Pancreas (tissue), 10 donors: ENCODE measurements at places on chromosomes 3 and 15. TPM values are rescaled to one million over a fixed set of nuclear protein-coding genes. Genes with fewer than 3 reads are reported as not detected.

The EXD1 gene
- not detected for polyA plus RNA-seq

The POLQ gene
- 0.04 TPM for polyA plus RNA-seq

The LAMB2 gene
- 438 TPM for polyA plus RNA-seq

The FGD5 gene
- polyA plus RNA-seq: 2.6 TPM

The TGM4 gene
- not detected for polyA plus RNA-seq

The PDZRN3 gene
- 8.6 TPM for polyA plus RNA-seq

The GABRR3 gene
- 0.02 TPM for polyA plus RNA-seq

The BCL2A1 gene
- 0.77 TPM for polyA plus RNA-seq

The GP9 gene
- polyA plus RNA-seq: 0.14 TPM

The C15orf62 gene
- polyA plus RNA-seq: 0.46 TPM
